ENCODE measurements at places on chromosomes 12 and 14. TPM values are rescaled to one million over a fixed set of nuclear protein-coding genes. Genes with fewer than 3 reads are reported as not detected.

The HECTD4 gene
- 5.2 TPM for polyA plus RNA-seq

DNA sequence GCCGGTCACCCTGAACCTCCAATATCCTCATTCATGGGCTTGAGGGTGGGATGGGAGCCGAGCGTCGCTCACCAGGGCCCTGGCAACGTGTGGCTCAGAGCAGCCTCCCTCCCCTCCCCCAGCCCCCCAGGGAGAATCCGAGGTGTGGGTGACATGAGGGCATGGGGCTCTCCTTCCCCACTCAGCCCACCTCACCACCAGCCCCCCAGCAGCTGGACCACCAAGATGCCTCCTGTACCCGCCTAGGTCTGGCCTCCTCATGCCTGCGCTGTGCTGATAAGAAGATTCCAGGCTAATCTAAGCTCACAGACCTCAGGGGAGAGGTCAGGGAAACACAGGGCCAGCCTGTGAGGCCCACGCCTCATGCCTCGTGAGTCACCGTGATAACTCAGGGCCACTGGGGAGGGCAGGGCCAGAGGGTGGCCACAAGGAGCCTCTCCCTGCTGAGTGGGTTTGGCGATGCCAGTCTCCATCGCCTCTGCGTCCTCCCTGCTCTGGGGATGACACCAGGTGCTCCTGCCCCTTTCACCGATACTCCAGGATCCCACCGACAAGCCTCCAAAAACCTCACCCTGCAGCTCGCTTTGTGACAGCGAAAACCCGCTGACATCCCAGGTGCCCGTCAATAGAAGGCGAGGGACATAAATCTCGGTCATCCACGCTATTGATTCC is 56.9 kb downstream of the TESC start:
- no peak for DNase-seq

DNA sequence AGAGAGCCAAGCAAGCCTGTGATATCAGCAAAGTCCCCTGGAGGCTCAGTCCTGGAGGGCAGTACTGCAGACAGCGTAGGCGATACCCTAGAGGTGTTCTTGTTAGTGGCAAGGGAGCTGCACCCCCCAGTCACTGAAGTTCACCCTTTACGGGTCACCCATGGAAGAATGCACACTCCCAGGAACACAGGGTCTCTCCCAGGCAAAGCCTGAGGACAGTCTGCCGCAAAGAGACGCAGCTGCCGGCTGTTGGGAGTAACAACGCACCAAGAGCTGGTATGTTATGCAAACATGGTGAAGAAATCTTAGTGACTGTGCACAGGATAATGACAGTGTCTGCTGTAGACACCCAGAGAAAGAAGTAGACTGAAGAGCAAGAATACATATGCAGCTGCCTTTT is 43.5 kb upstream of the NOS1 start:
- no peak for DNase-seq

DNA sequence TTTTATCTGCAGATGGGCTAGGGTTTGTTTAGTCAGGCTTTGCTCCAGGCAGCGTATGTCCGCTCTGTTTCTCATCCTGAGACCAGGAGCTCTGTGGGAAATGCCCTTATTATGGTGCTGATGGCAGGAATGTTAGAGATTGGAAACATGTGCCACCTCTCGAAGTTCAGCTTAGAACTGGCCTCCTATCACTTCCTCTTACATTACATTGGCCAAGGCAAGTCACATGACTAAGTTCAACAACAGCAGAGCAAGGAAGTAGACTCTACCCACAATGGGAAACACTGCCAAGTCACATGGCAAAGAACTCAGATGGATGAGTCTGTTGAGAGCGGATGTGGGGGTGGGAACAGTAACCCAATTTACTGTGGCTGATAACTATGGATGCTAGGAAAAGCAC is 161.9 kb upstream of the WSCD2 start:
- no peak for DNase-seq

DNA sequence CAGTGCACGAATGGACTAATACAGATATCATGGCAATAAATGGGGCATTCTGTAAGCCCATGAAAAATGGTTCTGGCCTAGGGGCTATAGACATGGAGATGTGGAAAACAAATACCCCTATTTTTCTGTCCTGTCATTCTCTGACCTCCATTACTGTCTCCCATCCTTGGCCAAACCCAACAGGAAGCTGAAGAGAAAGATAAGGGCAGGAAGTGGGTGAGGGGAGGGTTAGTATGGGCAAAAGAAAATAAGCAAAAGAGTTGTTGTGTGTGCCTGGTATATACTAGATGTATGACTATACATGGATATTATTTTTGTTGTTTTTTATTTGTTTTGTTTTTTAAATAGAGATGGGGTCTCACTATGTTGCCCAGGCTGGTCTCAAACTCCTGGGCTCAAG is 339.3 kb downstream of the PCNX1 start:
- no peak for DNase-seq

- no peak for DNase-seq
Measured at GRCh38 chr12:78157199-78157598, 326.5 kb downstream of the NAV3 start.

The ACVR1B gene
- 11.8 TPM for polyA plus RNA-seq

DNA sequence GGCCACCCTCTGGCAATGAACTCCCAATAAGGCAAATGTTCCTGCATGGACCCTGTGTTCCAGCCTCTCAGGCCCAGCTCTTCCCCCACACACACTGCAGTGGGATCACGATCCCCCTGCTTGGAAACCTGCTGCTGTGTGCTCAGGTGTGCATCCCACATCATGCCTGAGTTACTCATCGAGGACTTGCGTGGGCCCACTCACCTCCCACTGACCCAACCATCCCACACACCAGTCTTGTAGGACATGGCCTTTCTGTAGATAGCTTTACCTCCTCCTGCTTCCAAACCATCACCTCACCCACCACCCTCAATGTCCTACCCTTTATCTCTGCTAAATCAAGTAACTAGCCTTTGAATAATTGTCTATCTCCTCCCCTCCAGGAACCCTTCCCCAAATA is 24.6 kb downstream of the NPC2 start:
- DNase-seq, result no peak

DNA sequence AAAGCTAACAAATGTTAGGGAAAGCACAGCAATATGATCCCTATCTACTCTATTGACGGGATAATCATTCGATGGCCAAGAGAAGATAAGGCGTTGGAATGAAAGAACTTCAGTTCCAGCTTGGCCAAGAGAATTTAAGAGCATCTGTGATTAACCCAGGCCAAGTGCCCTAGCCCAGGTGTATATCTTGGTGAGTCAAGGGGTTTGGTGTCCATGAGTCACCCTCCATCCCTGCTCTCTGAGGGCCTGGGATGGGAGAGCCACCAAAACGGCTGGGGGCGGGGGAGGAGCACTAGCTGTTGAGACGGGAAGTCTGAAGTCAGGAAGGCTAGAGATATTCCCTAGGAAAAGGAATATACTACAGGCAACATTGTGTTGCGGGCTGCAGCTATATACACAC is 13.0 kb downstream of the TBPL2 start:
- peak; percentile 78 for DNase-seq

DNA sequence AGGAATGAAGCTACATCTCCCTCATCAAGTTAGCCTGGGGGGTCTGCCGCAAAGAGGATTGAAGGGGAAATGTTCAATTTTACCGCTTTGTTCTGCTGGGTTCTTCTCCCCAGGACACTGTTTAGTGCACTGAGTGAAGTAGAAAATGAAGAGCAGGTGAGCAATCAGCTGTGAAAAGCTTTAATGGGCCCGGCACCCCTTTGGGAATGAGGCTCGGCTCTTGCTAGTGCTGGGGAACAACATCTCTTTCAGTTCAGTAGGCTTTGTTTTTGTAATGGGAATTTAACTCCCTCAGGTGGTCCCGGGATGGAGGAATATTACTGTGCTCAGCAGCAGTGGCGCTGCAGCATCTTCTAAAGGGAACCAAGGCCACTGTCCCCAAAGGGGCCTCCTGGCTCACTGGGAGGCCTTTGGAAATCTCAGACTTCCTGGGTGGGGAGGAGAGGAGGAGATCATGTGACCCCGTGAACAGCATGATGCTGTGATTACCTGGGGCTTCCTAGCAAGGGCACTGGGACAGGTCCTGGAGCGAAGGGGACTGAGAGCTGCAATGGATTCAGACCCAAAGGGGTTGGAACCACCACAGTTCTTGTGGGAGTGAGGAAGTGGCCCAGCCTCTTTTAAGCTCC is 85.2 kb upstream of the MAX start:
- DNase-seq, result no peak

DNA sequence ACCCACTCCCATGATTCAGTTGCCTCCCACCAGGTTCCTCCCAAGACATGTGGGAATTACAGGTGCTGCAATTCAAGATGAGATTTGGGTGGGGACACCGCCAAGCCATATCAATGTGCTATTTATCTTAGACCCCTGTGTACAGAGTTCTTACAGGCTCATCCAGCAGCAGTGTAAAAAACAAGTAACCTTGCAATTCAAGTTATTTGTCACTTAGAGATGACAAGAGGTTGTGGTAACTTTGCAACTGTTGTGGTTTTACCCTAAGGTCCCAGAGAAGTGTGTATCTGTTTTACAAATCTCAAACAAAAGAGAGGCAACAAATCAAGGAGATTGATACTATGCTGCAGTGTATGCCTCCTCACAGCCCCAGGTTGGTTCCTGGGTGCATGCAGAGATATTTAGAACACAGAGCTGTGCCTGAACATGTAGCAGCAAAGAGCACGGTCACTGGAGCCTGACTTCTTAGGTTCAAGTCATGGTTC is 11.5 kb upstream of the HELB start:
- no peak for DNase-seq

GRCh38 chr12:113359133-113359938 is 949 bp downstream of the PLBD2 start:
- no peak for DNase-seq

GRCh38 chr12:132618683-132619043 is at the start of gene P2RX2:
Gene P2RX2, plus strand, starts transcription at chr12:132618776. Its CDS starts 41 bp downstream, at chr12:132618817.
- DNase-seq, result no peak

The OR4E2 gene
- not detected for polyA plus RNA-seq

The PTPRR gene
- 2.9 TPM for polyA plus RNA-seq

DNA sequence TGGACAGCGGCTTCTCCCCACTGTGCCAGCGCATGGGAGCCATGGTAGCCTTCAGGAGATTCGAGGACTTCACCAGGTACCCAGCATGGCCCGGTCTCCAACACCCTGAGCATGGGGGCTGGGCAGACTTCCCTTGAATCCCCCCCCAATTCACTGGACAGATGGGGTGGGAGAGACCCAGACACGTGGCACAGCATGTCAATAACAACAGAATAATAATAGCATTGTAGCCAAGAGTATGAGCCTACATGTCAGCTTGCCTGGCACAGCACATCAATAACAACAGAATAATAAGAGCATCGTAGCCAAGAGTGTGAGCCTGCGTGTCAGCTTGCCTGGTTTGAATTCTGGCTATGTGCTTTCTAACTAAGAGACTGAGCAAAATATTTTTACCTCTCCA is 76.4 kb downstream of the FOXN4 start:
- no peak for DNase-seq

The BATF gene
- polyA plus RNA-seq, result not detected

The KRT8 gene
- 286 TPM for polyA plus RNA-seq

- DNase-seq, result no peak
Measured at GRCh38 chr12:54038284-54038870, 5.5 kb downstream of the HOXC5 start.

- DNase-seq, result no peak
Measured at GRCh38 chr14:99758121-99758821, 34.9 kb upstream of the EML1 start.

The CACNA2D4 gene
- 0.03 TPM for polyA plus RNA-seq

DNA sequence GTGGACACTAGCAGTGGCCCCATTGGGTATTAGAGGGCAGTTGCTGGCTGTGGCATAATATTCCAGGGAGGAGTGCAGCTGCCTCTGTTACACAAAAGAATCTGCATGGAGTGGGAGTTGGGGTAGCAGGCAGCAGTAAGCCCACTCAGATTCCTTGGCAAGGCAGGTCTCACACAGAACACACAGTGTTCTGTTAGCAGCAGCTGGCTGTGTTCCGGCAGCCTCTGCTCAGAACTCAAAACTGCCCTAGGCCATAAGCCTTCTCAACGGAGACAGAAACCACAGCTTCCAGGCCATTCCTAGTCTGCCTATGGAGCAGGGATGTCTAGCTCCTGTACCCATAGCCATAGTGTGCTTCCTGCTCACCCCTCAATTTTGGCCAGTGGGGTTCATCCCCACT is 1085.4 kb downstream of the SLC6A15 start:
- no peak for DNase-seq

- no peak for DNase-seq
Measured at GRCh38 chr14:94034886-94035285, 8.7 kb downstream of the OTUB2 start.

DNA sequence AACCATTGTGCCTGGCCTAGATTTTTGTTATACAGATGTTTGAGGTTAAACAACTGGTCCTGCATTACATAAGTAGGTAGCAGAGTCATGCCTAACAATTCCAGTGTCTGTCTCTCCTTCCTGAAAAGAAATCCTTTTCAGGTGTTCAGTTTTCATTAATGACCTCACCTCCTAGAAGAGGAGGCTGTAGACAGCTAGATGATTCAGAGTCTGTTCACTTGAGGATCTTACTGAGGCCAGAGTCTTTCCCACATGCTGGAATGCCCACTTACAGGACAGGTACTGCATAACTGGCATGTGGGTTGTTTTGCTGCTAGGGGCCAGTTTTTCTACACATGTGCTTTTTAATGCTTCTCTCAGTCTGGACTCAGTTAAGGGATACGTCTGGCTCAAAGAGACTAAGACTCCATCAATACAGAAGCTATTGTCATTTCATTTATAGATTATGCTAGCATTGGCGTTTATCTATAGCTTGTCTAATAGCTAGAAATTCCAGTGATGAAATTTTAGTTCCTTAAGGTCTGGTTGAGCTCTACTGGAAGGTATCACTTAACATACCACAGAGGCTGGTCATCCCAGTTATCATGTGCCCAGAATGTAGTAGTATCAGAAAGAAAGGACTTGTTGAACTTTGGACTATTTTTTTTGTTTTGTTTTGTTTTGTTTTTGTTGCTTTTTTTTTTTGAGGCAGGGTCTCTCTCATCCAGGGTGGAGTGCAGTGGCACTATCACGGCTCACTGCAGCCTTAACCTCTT is 206.4 kb downstream of the ERC1 start:
- peak; percentile 86 for DNase-seq

The C12orf75 gene
- 123 TPM for polyA plus RNA-seq

The LRRIQ1 gene
- polyA plus RNA-seq, result 0.84 TPM

- DNase-seq, result peak; percentile 64
Measured at GRCh38 chr12:2640709-2641108, 154.1 kb upstream of the FKBP4 start.

- no peak for DNase-seq
Measured at GRCh38 chr12:108939594-108939993, 59.7 kb downstream of the DAO start.

GRCh38 chr14:86613126-86613525 is 1083.2 kb downstream of the FLRT2 start:
- no peak for DNase-seq

- DNase-seq, result peak; percentile 17
Measured at GRCh38 chr14:63993992-63994391, 141.2 kb downstream of the SYNE2 start.

- no peak for DNase-seq
Measured at GRCh38 chr12:29710104-29710503, 73.6 kb downstream of the TMTC1 start.

Data from keratinocyte (primary cell).